ENCODE measurements at places on chromosomes 2 and 18.

GRCh38 chr2:150866431-150866830, 379.0 kb upstream of the RND3 start:
- no peak for DNase-seq

DNA sequence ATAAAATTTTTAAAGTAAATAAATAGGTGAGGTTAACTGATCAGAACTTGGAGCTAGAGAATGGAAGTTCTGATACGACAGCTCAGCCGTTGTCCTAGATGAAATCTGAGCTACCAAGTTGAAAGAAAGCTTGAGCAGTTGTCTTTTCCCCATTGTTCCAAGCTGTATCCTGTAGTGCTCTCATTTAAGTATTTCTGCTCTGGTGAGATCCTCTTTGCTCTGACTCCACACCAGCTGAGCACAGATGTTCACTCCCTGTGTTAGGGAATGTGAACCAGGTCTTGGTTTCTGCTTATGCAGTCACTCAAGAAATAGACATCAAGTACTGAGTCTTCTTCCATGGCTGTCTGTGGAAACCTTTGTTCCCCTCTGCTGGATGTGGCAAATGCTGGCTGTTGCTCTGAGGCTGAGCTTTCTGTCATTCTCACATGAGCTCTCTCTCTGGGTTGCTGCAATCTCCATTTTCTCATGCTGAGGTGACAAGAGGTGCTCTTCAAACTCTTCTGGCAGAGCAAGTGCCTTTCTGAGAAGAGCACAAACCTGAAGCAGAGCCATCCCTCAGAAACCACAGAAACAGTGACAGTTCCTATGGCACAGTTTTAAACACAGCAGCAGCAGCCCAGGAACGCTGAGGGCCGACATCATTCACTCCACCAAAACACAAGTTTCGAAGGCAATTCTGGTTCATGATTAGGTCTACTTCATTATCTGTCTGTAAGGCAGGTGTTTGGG, 194.1 kb downstream of the SP3 start:
- DNase-seq = no peak

GRCh38 chr2:51628917-51629316, 597.0 kb upstream of the NRXN1 start:
- DNase-seq = no peak

- no peak for DNase-seq
These were observed 61.8 kb downstream of the CRACDL start for GRCh38 chr2:98874186-98874689.

DNA sequence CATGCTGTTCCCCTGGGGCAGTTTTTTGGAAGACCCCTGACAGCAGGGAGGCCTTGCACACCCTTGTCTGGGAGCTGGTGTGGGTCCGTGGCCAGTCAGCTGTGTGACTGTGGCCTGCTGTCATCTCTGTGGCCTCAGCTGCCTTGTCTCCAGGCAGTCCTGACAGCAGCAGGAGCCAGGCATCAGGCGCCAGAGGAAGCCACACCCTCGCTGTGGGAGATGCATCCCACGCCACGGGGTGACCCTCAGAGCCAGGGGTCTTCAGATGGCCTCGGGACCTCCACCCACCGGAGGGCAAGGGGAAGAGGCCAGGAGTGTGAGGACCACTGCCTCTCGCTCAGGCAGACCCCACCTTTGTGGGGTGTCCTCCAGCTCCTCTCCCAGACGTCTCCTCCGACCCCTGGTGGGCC, 5.0 kb downstream of the BOK start:
- no peak for DNase-seq

GRCh38 chr2:177235855-177236437, 23.4 kb downstream of the HNRNPA3 start:
- peak; percentile 15 for DNase-seq

- DNase-seq = no peak
These were observed 405.3 kb downstream of the LPIN1 start for GRCh38 chr2:12151716-12152115.

GRCh38 chr2:69830045-69830905, 815 bp downstream of the GMCL1 start:
- no peak for DNase-seq

DNA sequence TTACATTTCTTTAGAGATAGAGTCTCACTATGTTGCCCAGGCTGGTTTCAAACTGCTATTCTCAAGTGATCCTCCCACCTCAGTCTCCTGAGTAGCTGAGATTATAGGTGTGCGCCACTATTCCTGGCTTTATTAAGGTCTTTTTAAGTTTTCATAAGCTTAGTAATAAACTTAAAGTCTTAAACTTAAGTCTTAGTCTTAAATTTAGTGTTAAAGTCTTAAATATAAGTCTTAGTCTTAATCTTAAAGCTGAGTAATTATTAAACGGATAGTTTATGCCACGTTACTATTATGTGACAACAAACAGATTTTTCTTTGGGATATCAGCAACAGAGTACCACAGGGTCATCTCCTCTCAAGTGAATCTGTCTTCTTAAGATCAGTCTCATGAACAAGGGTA, 12.6 kb downstream of the FARP2 start:
- DNase-seq = no peak

DNA sequence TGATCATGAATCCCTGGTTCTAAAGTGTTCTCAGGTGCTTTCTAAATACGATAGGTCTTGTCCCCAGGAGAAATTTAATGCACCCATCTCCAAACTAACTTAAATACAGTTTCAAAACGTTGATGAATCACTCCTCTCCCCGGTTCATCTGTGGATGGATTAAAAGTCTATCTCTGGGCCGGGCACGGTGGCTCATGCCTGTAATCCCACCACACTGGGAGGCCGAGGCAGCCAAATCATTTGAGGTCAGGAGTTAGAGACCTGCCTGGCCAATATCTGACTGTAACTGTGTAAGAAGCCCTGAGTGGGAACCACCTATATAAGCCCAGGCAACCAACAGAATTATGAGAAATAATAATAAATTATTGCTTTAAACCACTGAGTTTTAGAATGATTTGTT, 78.7 kb downstream of the LONRF2 start:
- no peak for DNase-seq

- DNase-seq = peak; percentile 21
These were observed 363 bp upstream of the RFTN2 start for GRCh38 chr2:197675711-197676188.

DNA sequence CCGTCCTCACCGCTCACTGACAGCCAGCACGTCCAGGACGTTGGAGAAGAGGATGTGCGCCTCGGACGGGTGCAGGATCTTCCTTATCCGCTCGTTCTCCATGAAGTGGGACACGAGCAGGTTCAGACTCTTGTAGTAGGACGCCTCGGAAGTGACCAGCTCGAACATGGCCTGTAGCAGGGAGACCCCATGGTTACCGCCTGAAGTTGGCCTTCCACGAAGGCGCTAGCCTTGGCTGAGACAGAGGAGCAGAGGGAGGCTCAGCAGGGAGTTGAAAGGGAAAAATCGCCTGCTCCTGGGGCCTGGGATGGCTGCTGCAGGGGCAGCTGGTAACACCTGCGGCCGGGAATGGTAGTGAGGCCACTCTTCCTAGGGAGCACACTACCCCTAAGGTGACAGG, 24.7 kb downstream of the SNORC start:
- no peak for DNase-seq

GRCh38 chr18:35580701-35581539, 620 bp upstream of the GALNT1 start:
- peak; percentile 70 for DNase-seq

- no peak for DNase-seq
These were observed 41.5 kb downstream of the KCMF1 start for GRCh38 chr2:85012431-85012830.

GRCh38 chr18:56402872-56403516, 235.4 kb downstream of the TXNL1 start:
- DNase-seq = no peak

DNA sequence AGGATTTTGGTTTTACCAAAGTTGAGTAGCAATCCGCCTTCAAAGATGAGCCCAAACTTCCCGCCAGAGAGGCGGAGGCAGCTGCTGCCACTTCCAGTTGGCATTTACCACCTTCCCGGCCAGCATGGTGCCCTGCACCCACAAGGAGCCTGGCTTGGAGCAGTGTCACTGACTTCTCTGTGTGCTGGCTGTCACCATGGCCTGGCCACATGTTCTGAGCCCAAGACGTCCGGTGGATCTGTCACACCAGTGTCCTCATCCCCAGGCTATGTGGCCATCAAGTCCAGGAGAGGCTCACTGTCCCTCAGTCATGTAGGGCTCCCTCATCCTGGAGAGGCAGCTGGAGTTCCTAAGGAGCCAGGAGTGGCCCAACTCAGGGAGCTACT, 100.6 kb downstream of the ACKR3 start:
- peak; percentile 51 for DNase-seq

GRCh38 chr2:202599911-202600310, 34.9 kb upstream of the FAM117B start:
- DNase-seq = no peak

DNA sequence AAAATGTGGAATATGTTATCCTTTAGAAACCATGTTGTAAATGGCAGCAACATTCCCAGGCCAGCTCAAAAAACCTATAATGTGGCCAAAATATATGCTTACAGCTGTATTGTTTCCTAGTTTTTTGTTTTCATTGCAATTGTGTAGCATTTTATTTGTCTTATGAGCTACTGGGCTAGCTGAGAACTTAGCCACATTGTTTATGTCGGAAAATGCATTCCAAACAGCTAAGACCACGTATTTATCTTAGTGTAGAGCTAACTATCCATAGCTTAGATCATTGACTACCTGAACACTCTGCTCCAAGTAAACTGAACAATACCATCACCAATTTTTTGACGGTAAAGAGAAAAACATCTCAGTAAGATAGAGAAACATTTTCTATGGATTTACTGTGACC, 38.4 kb downstream of the METAP1D start:
- no peak for DNase-seq

DNA sequence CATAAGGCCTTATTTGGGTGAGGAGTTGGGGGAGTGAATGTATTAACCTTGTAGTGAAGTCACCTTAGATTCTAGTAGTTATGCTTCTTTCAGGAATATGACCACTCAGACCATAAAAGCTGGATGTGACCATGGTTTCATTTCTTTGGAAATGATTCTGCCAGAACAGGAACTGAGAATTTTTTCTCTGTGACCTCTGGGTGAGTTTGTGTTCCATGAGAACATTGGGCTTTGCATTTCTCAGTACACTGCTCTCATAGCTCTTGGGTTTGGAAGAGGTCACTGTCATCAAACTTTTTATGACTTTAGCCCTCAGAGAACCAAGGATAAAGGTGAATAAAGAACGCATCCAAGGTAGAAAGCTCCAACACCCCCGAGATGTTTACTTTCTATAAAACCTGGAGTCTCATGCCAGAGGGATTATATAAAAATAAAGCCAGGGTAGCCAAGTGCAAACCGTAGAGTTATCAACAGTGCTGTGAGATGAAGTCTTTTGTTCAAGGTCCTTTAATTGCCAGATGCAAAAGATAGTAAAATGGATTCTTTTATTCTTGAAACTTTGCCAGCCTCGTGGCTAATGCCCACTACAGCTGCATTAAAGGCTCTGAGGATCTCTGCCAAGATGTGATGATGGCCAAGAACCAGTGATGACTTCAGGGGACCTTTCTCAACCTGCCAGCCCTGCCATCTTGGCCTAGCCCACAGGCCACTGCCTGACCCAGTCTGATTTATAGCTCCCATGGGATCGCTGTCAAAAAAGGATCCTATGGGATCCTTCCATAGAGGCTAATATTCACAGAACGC, 27.8 kb upstream of the MAT2A start:
- no peak for DNase-seq

- DNase-seq = no peak
These were observed 3.0 kb downstream of the WDR75 start for GRCh38 chr2:189444322-189444721.

GRCh38 chr18:59061914-59062642, 77.6 kb upstream of the SEC11C start:
- no peak for DNase-seq

DNA sequence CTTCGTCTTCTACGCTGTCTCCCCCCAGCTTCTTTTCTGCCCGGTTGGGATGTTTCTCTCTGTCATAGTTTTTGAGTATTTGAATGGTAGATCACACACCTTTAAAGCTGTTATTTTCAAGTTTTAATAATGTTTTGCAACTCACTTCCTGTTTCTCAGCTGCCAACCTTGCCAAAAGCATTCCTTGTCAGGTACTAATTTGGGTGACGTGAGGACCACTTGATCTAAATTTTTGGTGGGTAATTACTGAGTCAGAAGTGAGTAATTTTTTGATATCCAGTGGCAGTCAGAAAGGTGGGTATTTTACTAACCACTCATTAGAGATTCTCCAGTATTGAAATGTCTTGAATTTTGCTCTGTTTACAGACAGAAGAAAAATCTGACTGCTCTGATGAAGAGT, 852.4 kb upstream of the FANCL start:
- DNase-seq = no peak

DNA sequence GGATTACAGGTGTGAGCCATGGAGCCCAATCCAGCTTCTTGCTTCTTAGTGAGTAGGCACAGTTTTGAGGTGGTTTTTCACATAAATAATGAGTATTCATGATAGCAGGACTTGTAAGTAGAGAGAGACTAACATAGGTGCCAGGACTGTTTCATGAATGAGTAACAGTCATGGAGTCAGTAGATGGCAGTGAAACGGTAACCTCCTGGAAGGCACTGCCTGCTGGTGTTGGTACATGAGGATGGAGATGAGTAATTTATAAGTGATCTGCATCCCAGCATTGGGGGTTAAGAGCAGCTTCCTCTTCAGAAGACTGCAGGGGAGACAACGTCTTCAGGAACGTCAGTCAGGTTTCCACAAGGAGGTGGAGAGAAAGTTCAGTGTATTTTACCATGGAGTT, 143.8 kb downstream of the HAUS1 start:
- DNase-seq = no peak

DNA sequence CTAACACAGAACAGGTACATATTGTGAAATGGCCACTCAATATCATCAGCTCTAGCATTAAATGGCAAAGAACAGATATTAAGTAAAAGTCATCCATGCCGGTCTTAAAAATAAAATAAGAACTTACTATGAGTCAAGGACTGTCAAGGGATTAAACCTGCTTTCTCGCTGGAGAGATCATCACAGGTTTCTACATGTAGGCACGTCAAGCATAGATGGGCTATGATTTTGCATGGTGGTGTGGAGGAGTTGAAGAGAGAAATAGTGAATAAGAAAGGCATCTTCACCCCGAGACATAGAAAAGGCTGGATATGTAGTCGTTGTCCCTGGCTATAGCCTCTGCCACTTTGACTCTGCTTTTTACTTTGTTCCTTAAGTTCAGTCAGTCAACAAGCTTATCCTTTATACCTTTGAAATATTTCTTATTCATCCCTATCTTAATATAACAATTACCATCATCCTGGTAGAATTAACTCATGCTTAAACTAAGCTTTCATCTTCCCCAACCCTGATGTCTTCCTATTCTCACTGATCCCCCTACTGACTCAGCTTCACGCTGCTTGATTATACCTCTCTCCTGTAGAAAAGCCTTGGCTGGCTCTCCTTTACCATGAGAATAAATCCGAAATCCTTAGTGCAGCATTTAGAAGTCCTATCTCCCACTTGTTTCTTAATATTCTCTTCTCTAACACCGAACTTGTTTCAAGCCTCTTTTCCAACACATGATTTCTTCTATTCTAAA, 42.5 kb downstream of the DSC3 start:
- DNase-seq = no peak

GRCh38 chr18:49015886-49016647, 65.3 kb upstream of the SMAD7 start:
- no peak for DNase-seq

GRCh38 chr2:201369775-201370174, 12.6 kb upstream of the FLACC1 start:
- DNase-seq = no peak

Measured in hippocampal formation (tissue), 2 donors.